Progenitor cell of endocrine pancreas (in vitro differentiated cells): ENCODE measurements at places on chromosomes 5 and 9. TPM values are rescaled to one million over a fixed set of nuclear protein-coding genes. Genes with fewer than 3 reads are reported as not detected.
A peak's percentile ranks its signal among the peaks of the same experiment; 100 is the strongest.

The PLPPR1 gene
- 12.2 TPM in 2 replicates for total RNA-seq

The GMCL2 gene
- total RNA-seq: not detected in 2 replicates

- peaks cover 18% of the 10 kb centered on the region for H3K36me3 ChIP-seq
- H3K4me1 ChIP-seq: peaks cover 7% of the 10 kb centered on the region
- no peaks in the 10 kb centered on the region for H3K27me3 ChIP-seq
- H3K4me3 ChIP-seq: no peak overlapping the region
- no peak overlapping the region for H3K27ac ChIP-seq
Measured at GRCh38 chr9:129938291-129938979, 103.2 kb downstream of the USP20 start.

- no peaks in the 10 kb centered on the region for H3K36me3 ChIP-seq
- H3K4me3 ChIP-seq: no peak overlapping the region
- no peak overlapping the region for H3K27ac ChIP-seq
- no peak for DNase-seq
Measured at GRCh38 chr5:128842241-128842640, 123.0 kb upstream of the SLC27A6 start.

DNA sequence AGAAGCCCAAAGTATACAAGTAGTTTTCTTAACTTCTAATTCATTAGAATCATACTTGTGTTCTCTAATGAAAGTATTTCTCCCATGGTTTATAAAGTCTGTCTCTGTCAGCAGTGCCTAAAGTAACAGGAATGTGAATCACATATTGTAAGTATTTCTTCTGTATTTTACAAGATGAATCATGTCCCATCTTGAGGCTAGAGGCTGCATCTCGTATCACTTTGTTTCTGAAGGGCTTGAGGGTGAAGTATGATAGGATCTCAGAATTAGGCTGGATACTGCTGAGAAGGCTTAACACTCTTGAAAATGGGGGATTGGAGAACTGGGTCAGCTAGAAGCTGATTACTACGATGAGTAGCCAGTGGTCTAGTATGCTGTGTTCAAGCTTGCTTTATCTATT, 242.2 kb upstream of the ACTBL2 start:
- no peak overlapping the region for H3K4me3 ChIP-seq
- no peaks in the 10 kb centered on the region for H3K36me3 ChIP-seq
- no peak overlapping the region for H3K27ac ChIP-seq
- no peaks in the 10 kb centered on the region for H3K4me1 ChIP-seq
- DNase-seq: no peak

GRCh38 chr5:147085409-147085808, 149.4 kb upstream of the STK32A start:
- H3K4me1 ChIP-seq: peaks cover 28% of the 10 kb centered on the region
- no peak overlapping the region for H3K27ac ChIP-seq
- H3K27me3 ChIP-seq: peaks cover 2% of the 10 kb centered on the region
- no peak overlapping the region for H3K4me3 ChIP-seq
- no peak for DNase-seq
- H3K36me3 ChIP-seq: no peaks in the 10 kb centered on the region

The PCDHA8 gene
- 4.9 and 5.1 TPM in 2 replicates for total RNA-seq

DNA sequence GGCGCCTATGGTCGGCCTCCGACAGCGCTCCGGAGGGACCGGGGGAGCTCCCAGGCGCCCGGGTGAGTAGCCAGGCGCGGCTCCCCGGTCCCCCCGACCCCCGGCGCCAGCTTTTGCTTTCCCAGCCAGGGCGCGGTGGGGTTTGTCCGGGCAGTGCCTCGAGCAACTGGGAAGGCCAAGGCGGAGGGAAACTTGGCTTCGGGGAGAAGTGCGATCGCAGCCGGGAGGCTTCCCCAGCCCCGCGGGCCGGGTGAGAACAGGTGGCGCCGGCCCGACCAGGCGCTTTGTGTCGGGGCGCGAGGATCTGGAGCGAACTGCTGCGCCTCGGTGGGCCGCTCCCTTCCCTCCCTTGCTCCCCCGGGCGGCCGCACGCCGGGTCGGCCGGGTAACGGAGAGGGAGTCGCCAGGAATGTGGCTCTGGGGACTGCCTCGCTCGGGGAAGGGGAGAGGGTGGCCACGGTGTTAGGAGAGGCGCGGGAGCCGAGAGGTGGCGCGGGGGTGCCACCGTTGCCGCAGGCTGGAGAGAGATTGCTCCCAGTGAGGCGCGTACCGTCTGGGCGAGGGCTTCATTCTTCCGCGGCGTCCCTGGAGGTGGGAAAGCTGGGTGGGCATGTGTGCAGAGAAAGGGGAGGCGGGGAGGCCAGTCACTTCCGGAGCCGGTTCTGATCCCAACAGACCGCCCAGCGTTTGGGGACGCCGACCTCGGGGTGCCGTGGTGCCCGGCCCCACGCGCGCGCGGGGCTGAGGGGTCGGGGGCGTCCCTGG, 561 bp downstream of the DAPK1 start:
- H3K27me3 ChIP-seq: peaks cover 6% of the 10 kb centered on the region
- peaks cover 37% of the 10 kb centered on the region for H3K4me1 ChIP-seq
- H3K4me3 ChIP-seq: peak overlapping the region; percentile 93
- DNase-seq: peak; percentile 70
- H3K27ac ChIP-seq: peak overlapping the region; percentile 94

The AP3S1 gene
- 60.8 and 65.3 TPM in 2 replicates for total RNA-seq

DNA sequence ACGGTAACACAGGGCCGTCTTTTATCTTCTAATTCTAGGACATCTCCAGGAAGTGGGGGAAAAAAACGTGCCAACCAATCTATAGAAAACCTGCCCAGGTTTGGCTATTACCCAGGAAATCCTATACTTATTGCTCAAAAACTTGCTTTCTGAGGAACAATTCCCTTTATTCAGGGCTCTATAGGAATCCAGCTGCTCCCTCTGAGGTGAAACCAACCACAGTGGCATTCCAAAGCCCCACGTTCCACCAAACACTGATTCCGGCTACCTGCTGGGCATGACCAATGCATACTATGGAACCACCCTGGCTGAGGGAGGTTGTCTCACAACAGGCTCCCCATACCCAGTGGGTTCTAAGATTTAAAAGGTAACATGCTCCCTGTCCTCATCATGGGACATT, 57.6 kb downstream of the GLIS3 start:
- peak overlapping the region; percentile 54 for H3K27ac ChIP-seq
- H3K27me3 ChIP-seq: no peaks in the 10 kb centered on the region
- H3K36me3 ChIP-seq: peaks cover 18% of the 10 kb centered on the region
- DNase-seq: no peak
- peaks cover 19% of the 10 kb centered on the region for H3K4me1 ChIP-seq
- no peak overlapping the region for H3K4me3 ChIP-seq

- H3K4me3 ChIP-seq: no peak overlapping the region
- H3K27ac ChIP-seq: no peak overlapping the region
- H3K36me3 ChIP-seq: no peaks in the 10 kb centered on the region
- H3K27me3 ChIP-seq: peaks cover 16% of the 10 kb centered on the region
Measured at GRCh38 chr5:148912714-148913398, 86.4 kb downstream of the ADRB2 start.

The RARS1 gene
- 94.6 and 102 TPM in 2 replicates for total RNA-seq

DNA sequence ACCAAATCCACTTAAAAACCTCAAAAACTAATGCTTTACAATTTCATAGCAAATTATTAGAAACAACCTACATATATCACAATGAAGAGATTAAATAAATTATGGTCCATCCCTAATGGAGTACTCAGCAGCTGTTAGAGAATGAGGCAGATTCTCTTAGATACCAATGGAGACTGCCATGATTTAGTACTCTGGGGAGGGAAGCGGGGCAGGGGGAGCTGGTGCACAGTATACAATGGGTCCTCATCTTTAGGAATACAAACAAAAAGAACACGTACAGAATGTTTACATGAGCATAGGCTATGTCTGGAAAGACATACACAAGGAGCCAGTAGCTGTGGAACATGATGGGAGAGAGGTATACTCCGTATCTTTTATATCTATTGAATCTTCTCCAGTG, 2.0 kb downstream of the LIFR start:
- peaks cover 29% of the 10 kb centered on the region for H3K4me1 ChIP-seq
- H3K4me3 ChIP-seq: peak overlapping the region; percentile 89
- H3K36me3 ChIP-seq: no peaks in the 10 kb centered on the region
- no peak overlapping the region for H3K27ac ChIP-seq
- no peak for DNase-seq

The FSTL4 gene
- total RNA-seq: 2.4 and 3.2 TPM in 2 replicates

- H3K36me3 ChIP-seq: no peaks in the 10 kb centered on the region
- no peak for DNase-seq
- no peaks in the 10 kb centered on the region for H3K27me3 ChIP-seq
- H3K4me1 ChIP-seq: peaks cover 15% of the 10 kb centered on the region
- no peak overlapping the region for H3K4me3 ChIP-seq
Measured at GRCh38 chr5:89421035-89421434, 538.1 kb upstream of the MEF2C start.

- H3K4me3 ChIP-seq: no peak overlapping the region
- peaks cover 10% of the 10 kb centered on the region for H3K4me1 ChIP-seq
- H3K27me3 ChIP-seq: no peaks in the 10 kb centered on the region
- no peaks in the 10 kb centered on the region for H3K36me3 ChIP-seq
- DNase-seq: no peak
Measured at GRCh38 chr5:132321109-132321721, 27.0 kb downstream of the SLC22A4 start.

DNA sequence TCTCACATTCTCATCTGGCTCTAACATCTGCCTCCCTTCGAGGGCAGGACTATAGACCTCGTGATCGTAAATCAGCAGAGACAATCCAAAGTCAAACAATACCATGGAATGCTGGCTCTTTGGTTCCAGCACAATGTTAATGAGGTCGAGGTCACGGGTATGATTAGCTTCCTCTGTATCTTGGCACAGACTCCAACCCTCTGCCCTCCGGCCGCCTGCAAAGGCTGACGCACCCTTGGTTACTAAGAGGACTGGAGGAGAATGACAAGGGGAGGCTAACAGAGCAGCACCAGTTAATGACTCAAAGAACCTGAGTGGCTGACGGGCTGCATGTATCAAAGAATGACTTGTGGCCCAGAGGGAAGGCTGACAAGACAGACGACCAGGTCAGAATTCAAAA, 10.1 kb downstream of the LHFPL2 start:
- H3K4me3 ChIP-seq: peak overlapping the region; percentile 37
- peaks cover 36% of the 10 kb centered on the region for H3K4me1 ChIP-seq
- DNase-seq: no peak
- peak overlapping the region; percentile 88 for H3K27ac ChIP-seq
- peaks cover 2% of the 10 kb centered on the region for H3K36me3 ChIP-seq

The PTGDS gene
- total RNA-seq: not detected in 2 replicates

DNA sequence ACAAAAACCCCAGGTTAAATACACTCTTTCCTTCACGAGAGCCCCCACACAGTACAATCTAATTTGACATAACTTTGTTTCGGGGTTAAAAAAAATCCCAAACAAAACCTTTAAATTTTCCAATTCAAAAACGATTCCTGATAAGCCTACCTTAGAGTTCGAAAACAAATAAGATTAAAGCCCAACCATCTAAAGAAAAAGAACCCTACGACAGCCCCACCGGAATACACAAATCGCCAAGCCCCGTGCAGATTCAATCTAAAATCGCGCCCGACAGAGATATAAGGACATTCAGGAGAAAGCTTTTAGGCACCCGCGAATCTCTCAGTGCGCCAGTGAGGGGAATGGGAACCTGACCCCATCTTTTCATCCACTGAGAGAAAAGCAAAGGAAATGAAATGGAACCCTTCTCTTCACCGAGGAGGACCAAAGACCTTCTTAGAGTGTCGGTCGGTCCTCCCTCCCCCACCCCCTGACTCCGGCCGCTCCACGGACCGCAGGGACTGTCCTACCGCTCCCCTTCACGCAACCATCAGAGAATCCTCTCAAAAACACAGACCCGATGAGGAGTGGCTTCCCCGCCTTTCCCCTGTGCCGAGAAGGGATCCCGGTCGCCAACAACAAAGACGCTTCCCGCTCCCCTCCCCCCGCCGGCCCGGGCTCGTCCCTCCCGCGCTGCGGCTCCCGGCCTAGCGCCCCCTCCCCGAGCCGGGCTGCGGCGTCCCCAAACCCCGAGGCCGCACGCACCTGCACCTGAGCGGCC, 925 bp downstream of the ABHD17B start:
- peak; percentile 65 for DNase-seq
- H3K4me3 ChIP-seq: peak overlapping the region; percentile 98
- peak overlapping the region; percentile 99 for H3K27ac ChIP-seq
